Hematopoietic multipotent progenitor cell treated with erythropoietin and hydrocortisone succinate and interleukin-3 and kit ligand, for 15 days (in vitro differentiated cells): ENCODE measurements at places on chromosomes 7 and 10.

DNA sequence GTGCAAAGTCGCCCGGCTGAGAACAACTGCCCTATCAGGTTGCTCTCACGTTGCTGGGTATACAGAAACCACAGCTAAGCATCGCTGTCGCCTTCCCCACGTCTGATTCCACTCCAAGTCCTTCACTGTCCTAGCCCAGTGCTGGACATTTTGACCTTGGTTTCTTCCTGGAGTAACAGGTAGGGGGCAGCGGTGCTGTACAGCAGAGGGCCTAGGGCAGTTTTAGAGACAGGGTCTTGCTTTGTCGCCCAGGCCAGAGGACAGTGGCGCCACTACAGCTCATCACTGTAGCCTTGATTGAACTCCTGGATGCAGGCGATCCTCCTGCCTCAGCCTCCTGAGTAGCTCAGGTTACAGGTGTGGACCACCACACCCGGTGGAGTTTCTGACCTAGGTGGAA lies 2.6 kb downstream of the CLDN15 start:
- DNase-seq: peak; percentile 58

DNA sequence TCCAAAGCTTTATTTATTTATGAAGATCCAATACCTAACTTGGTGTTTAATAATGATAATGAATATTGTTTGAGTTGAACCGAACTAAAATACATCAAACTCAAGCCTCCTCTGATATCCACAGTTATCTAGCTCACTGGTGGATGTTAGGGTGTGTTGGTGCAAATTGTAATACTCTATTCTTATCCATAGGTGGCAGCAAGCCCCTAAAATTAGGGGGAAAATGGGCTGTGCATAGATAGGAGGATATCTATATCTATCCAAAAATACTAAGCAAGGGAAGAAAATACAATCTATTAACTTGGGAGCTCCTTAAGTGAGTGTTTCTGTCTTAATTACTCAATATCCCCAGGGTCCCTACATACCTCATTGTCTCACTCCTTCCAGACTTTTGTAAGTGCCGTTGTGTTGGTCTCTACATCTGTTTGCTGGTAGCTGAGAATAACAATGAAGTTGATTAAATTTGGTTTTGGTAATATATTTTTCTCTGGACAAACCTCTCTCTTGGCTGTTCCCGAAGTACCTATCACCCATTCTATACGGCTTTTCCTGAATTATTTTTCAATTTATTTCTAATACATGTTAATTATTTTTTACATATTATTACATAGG lies 55.0 kb upstream of the VWDE start:
- DNase-seq: peak; percentile 30

- no peak for DNase-seq
Measured at GRCh38 chr7:158535079-158535478, 52.5 kb downstream of the PTPRN2 start.

DNA sequence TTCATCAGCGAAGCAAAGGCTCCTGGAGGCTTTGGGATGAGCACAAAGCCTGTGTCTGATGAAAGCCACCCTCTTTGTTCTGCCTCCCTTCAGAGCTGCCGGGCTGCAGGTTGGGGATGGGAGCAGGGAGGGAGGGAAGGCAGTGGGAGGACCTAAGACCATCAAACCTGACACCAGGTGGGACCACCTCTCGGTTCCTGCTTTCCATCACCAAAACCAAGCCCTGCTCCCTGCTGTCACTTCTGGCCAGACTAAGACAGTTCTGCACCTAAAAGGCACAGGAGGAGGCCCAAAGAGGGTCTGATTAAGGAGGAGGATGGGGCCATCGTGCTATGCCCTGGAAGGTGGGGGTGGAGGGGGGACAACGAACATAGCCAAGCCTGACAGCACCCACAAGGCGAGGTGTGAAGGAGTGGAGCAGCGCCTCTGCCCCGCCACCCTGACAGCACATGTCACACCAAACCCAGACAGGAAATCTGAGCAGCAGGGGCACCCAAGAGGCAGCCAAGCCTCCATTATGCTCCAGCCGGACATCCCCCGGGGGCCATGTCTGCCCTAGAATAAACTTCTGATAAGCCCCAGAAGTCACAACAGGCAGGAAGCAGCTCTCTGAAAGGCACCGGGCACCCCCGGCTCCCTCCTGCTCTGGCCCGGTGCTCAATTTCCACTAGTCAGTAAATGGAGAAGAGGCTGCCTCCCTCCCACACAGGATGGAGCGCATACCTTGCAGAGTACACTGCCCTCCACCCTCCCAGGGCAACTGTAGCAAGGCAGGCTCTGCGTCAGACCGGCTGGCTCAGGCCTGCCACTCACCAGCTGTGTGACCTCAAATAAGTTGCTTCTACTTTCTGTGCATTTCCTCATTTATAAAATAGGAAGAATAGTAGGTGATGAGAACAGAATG lies 48.9 kb downstream of the DLG5 start:
- no peak for DNase-seq

- no peak for DNase-seq
Measured at GRCh38 chr10:102701272-102701671, 12.9 kb downstream of the ARL3 start.

GRCh38 chr7:144629011-144629410 lies 206.8 kb downstream of the TPK1 start:
- DNase-seq: no peak

DNA sequence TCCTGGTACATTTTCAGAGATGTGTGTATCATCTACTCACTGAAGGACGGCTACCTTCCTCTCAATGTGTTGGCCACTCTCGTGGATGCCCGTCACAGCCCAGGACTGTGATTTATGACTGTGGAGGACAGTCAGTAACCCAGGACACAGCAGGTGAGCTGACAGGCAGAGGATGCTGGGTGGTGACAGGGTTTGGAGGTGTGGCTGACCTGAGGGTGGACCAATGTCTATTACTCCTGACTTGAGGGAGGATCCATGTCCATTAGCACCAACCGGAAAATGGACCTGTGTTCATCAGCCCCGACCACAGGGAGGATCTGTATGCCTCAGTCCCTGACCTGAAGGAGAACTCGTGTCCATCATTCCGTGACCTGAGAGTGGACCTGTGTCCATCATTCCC lies 96.1 kb downstream of the ADCY1 start:
- no peak for DNase-seq
